ENCODE measurements at places on chromosomes 1 and 21.

- DNase-seq = no peak
These were observed 9.2 kb downstream of the LBR start for GRCh38 chr1:225418598-225418997.

GRCh38 chr1:223772771-223773160, 60.4 kb downstream of the CAPN2 start:
- DNase-seq = no peak

DNA sequence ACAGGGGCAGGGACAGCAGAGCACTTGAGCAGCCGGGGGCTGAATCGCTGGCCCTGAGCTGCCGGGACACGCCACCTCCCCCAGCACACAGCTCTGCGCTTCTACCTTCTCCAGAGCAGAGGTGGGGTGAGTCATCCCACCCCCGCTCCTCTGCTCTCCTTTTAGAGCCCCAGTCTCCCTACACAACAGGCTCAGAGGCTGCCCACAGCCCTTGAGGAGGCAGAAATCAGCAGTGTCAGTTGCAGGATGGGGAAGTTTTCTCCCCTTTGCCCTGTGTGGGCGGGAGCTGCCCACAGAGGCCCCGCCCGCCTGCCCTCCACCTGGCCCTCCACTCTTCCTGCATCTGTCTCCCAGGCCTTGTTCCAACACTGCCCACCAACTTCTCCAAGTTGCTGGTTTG, 94.6 kb downstream of the STUM start:
- DNase-seq = no peak

GRCh38 chr1:28240024-28240423, 4.1 kb downstream of the ATP5IF1 start:
- DNase-seq = no peak

DNA sequence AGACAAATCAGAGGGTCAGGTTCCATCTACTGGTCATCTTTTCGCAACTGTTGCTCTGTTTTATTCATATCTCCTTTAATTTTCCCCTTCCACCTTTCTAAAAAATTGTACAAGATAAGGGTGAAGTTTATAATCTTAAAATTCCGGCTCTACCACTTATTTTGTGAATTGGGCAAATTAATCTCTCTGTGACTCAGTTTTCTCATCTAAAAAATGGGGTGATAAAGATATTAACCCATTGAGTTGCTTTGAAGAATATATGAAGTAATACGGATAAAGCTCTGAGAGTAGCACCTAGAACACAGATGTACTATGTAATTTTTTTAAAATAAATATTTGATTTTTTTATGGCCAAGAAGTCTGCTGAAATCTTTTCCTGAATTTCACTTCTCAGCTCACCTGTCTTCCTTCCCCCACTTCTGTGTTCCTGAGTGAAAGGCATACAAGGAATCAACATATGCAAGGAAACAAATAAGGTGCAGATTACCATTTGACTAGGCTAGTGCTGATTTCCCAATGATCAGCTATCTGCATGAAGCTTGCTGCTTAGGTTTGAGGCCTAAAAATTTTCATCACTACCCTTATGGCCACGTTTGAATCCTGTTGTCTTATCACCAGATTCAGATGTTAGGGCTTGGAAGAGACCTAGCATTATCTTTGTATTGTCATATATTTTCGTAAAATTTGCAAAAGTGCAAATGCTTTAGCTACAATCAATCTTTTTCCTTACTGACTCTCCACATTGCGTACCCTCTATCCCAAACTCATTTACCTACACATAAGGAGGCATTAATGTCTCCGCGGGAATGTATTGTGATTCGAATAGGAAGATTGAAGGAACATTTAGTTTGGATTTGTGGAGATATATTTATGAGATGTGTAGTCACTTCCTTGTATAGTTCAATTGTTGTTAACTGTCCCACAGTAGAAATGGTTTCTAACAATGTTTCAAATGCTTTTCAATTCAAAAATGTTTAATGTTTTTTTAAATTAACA, 718.3 kb upstream of the PTBP2 start:
- no peak for DNase-seq

DNA sequence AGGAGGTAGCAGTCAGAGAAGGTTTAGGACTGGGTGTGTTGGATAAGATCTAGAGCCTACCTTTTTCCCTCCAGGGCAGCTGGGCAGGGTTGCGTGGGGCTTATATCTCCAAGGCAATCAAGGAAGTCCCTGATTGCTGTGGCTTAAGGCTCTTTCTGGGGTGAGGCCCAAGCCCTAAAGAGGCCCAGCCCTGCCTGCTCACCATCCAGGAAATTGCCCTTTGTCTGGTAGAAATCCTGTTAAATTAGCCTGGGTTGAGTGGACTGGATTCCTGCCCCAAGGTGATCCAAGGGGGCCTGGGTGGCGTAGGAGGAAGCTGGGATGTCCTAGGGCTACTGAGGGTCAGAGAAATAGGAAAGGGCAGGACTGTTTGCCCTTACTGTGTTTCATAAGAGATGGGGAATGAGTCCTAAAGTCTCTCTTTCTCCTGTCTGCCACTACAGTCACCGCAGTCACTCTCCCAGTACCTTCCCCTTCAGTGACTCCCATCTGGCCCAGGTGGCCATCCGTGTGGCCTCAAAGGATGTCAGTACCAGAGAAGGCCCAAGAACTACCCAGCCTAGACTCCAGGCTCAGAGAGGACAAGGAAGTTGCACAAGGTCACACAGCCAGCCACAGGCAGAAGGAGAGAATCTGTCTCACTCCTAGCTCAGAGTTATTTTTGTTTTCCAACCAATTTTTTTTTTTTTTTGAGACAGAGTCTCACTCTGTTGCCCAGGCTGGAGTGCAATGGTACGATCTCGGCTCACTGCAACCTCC, 25.8 kb downstream of the MFSD2A start:
- DNase-seq = no peak

GRCh38 chr1:25622531-25622930, 5.9 kb downstream of the MAN1C1 start:
- no peak for DNase-seq
